ENCODE measurements at places on chromosomes 4 and X.

DNA sequence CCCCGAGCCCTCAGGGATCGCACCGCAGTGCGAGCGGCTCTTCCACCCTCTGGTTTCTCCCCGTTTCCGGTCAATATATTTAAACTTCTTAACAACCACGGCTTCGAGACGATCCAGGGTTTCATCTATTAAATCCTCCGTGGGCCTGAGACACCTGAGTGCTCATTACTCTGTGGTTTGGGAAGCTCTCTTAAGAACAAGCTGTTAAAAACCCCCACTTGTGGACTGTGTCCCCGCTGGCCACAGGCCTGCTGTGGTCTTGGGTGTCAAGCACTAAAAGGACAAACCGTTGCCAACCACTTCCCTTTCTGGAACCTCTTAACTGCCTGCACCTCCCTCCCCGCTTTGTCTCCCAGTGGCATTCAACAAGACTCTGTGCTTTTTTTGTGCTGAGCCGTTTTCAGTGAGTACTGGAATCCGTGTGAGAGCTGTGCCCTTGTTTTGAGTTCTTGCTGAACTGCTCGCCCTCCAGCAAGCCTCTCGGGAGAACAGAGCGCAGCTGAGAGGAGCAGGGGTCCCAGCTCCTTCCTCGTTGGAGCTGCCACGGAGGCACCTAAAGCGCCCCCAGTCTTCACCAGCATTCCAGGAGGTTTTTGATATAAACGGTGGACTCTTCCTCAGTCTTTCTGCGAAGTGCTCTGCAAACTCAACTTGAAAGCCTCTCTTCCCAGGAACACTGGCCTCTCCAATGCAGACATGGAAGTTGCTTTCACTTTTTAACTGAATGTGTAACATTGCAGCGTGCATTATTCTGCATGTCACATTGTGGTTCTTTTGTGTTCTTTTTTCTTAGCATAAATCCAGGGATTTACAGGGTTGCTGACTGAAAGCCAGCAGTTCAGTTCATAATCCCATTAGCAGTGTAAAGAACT lies 691 bp upstream of the IGFBP7 start:
- DNase-seq = no peak

GRCh38 chrX:25858273-25858880 lies 279.8 kb upstream of the MAGEB18 start:
- DNase-seq = no peak

DNA sequence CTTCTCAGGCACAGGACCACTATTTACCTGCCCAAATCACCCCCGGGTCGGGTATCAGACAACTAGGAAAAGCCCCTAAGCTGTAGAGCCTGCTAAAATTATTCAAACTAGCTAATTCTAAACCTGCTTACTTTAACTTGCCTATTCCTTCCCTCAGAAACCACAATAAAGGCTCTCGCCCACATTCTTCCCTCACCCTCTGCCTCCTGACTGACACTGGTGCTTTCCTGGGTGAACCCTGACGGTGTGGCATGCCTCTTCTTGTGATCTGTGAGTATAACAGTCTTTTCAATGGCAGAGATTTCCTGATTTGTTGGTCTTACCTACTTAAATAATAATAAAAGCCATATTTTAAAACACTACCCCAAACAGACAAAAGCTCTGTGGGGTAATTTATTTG lies 242.1 kb upstream of the ZCCHC13 start:
- DNase-seq = no peak

- DNase-seq = no peak
Observed at GRCh38 chrX:68433981-68434299, 645 bp upstream of the OPHN1 start.

DNA sequence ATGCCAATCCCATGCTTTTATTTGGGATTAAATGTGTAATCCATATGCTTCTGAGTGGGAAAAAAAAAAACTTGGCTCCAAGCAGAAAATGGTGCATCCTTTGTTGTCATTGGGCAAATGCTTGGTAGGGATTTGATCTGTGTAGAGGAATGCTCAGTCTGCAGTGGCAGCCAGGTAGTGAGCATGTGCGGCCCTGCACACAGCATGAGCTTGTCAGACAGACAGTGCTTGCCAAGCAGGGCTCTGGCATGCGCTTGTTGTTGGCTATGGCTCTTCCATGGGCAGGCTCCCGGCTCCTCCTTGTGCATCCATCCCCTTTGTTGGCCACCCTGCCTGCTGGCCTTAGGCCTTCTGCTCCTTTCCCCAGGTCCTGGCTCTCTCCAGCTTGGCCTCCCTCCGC lies 130.3 kb downstream of the GPR143 start:
- DNase-seq = no peak

DNA sequence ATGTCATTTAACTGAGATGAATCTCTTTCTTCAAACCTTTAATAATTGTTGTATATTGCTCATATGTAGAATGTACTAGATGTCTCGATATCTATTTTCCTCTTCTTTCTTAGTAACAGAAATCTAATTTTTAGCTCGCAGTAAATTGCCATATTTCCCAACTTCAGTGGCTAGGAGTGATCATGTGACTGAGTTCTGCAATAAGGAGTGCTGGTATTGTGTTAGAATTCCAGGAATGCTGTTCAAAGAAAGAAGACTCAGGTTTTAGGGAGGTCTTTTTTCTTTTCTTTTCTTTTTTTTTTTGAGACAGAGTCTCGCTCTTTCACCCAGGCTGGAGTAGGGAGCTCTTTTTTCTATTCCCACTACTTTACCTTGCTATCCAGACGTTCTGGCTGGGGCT lies 81.7 kb downstream of the SLC10A7 start:
- DNase-seq = no peak

DNA sequence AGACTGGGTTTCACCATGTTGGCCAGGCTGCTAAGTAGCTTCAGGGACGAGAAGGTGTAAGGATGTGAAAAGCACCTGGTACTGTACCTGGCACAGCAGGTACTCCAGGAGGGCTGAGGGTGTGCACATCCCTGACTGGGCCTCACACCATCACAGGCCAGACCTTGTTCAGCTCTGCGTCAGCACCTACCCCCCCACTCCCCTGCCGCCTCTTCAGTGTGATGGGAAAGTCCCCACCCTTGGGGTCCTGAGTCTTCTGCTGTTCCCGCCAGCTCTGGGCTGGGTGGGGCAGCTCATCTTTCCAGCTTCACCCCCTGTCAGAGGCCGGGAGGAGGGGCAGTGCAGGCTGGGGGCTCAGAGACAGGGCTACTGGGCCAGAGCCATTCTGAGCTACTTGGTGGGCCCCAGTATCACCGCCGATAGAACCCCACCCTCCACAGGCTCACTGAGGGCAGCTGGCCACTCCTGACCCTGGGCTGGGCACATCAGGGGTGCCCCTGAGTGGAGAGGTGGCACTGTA lies 6.7 kb upstream of the SH3BP2 start:
- DNase-seq = no peak

DNA sequence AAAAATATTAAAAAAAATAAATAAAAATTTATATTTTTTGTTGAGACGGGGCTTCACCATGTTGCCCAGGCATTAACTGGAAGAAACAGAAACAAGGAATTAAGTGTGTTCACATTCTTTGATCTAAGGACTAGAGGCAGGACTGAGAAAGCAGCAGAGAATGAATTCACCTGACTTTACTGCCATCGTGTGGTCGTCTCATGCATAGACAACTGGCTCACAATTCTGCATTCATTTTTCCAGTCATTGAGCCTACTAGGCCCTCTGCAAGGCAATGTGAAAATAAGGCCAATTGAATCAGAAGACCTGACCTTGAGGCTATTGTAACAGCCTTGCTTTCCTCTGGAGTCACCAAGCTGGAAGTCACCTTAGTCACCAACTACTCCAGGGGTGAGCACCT lies 37.4 kb downstream of the LHFPL1 start:
- no peak for DNase-seq

- DNase-seq = peak; percentile 39
Observed at GRCh38 chrX:124406294-124407014, 60.1 kb downstream of the SH2D1A start.

- no peak for DNase-seq
Observed at GRCh38 chr4:92520563-92520962, 216.8 kb downstream of the GRID2 start.

- DNase-seq = peak; percentile 52
Observed at GRCh38 chr4:183438458-183439113, 5.8 kb upstream of the CDKN2AIP start.

GRCh38 chr4:114257501-114257900 lies 278.1 kb upstream of the ARSJ start:
- no peak for DNase-seq

GRCh38 chr4:177809791-177810190 lies 367.6 kb upstream of the AGA start:
- no peak for DNase-seq
